Mesenchymal stem cell (in vitro differentiated cells and primary cell): ENCODE measurements at places on chromosomes 3 and 15.
A peak's percentile ranks its signal among the peaks of the same experiment; 100 is the strongest.

DNA sequence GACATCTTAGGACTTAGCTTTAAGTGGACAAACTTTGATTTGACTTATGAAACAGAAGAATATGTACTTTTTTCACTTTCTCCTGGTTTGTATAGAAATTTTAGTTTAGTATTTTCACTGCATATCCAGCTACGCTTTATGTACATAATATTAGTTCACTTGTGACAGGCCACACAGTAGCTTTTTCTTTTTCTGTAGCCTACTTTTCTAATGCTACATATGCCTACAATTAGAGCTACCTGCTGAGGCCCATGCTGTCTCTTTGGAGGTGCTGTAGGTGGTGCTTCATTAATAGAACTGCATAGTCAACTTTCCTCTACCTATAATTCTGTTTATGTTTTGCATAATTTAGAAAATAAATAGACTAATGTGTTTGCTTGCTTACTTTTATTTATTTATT, 191.6 kb downstream of the NLGN1 start:
- no peak for DNase-seq

GRCh38 chr15:71570736-71571135, 239.6 kb upstream of the NR2E3 start:
- DNase-seq, result no peak

GRCh38 chr3:135917076-135917475, 48.5 kb upstream of the PPP2R3A start:
- no peak for DNase-seq

- no peak for DNase-seq
These were observed 17.8 kb downstream of the ZBTB38 start for GRCh38 chr3:141386126-141386488.

DNA sequence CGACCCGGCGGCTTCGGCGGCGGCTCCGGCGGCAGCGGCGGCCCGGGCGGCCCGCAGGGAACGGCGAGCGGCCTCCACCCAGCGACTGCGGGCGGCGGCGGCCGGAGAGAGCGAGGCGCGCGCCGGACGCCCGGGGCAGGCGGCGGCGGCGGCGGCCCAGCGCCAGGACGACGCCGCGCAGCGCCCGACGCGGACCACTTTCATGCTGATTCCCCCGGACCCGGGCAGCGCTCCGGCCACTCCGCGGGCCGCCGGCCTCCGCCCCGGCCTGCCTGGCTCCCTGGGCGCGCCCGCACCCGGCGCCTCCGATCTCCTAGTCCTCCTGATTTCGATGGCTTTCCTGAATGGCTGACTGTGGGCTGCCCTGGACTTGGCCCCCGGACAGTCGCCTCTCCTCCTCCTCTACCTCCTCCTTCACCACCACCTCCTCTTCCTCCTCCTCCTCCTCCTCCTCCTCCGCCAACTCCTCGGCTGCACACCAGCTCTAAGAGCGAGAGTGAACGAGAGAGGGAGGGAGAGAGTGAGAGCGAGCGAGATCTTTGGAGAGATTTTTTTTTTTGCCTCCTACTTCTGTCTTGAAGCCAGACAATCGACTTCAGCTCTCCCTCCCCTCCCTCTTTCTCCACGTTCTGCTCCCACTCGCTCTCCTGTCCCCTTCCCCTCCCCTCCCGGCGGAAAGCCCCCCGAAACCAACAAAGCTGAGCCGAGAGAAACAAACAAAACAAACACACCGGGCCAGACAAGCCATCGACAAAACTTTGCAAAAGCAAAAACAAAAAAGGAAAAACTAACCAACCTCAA, 844 bp downstream of the NR2F2 start:
- peak; percentile 62 for DNase-seq

DNA sequence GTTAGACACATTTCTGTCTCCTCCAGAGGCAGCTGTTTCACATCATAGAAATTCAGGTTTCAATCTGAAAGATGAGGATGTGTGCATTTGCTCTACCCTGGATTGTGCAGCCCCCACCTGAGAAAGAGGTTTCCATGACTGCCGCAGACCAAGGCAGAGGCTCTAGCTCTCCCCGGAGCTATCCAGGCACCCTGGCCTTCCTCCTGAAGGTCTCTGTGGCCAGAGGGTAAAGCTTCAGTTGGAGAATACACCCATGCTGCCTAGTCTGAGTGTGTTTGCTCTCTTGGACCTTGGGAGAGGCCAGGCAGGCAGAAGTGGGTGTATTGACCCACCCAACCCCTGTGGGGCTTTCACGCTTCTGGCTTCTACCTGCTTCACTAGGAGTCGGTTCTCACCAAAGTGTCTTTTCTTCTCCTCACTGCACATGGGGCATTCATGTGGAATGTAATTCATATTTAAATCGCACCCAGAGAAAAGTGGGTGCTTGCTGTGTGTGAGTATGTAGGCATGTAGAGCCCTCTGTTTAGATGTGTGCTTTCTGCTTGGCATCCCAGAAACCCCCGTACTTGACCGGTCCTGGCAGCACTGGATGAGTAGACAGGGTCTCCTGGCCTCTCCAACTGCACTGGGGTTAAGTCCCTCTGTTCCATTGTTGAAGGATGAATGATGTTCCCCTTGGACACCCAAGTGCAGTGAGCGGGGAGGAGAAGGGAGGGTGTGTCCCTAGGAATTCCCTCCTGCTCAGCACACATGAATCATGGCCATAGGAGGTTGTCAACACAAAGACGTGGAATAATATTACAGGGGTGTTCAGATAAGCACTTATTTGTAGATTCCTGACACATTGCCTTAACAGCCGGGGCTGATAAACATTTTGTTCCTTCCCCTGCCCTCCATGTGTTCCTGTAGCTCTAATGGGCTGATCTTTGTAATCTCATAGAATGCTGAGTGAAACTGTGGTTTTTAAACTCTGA, 20.3 kb upstream of the RAB6B start:
- no peak for DNase-seq

GRCh38 chr15:87489902-87490665, 766.5 kb downstream of the NTRK3 start:
- peak; percentile 44 for DNase-seq

- peak; percentile 21 for DNase-seq
These were observed 20.2 kb downstream of the PAK6 start for GRCh38 chr15:40259021-40259420.

GRCh38 chr3:179981646-179982045, 55.1 kb downstream of the PEX5L start:
- DNase-seq, result no peak

- DNase-seq, result no peak
These were observed 88.3 kb downstream of the KLF15 start for GRCh38 chr3:126268866-126269265.

GRCh38 chr15:67907184-67907723, 67.4 kb upstream of the RNU6-1 start:
- DNase-seq, result no peak

- DNase-seq, result peak; percentile 40
These were observed 54.9 kb downstream of the DCUN1D1 start for GRCh38 chr3:182925330-182925943.

DNA sequence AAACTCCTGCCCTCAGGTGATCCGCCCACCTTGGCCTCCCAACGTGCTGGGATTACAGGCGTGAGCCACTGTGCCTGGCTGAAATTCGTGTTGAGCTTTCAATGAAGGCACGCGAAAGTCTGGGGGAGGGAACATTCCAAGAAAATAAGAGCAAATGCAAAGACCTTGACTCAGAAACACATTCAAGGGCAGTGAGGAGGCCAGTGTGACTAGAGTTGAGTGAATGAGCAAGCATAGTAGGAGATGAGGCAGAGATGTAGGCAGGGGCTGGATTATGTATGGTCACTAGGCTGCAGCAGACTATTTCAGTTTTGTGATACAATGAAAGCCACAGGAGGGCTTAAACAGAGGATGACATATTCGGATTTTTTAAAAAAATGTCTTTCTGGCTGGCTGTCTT, 67.0 kb downstream of the SCN11A start:
- no peak for DNase-seq

DNA sequence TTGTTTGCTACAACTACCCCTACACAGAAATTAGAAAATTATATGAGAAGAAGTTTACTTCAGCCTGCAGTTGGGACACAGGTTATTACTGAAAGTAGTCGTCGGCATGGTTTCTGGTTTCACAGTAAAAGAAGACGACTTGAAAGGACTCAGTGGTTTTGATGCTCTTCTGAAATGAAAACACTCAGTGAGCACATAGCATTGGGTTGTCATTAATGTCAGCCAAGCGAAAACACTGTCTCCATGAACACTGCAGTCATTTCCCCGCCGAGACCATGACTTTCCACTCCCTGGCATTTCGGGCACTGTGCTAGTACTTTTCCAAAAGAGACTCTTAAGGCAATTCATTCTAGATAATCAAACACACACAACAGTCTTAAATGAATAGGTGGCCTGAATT, 69.2 kb upstream of the ICE2 start:
- no peak for DNase-seq

- DNase-seq, result no peak
These were observed 54.3 kb upstream of the HACD2 start for GRCh38 chr3:123638936-123639689.

- no peak for DNase-seq
These were observed 209.0 kb downstream of the DOCK3 start for GRCh38 chr3:50883755-50884154.

DNA sequence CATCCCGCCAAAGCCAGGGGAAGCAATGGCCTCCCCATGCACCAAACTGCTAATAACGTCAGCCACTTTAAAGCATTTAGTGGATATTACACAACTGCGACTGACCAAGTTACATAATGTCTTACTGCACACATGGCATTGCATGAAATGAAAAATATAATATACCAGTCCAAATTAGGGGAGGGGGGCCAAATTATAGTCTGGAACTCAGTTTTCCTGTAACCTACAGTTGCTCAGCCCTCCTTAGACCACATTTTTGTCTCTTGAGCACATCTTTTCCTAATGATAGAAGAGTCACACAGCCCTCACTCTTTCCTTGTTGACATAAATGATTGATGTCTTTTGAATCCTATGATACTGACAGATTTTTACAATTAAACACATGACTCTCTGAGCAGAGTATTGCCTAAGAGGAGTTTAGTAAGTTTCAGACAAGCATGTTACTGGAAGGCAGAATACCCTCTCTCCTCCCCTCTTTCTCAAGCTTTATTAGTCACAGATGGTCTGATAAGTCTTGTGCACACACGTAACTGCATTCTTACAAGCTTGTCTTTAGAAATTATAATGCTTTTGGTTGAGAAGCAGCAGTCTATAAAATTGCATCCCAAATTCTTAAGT, 1.1 kb upstream of the PLD1 start:
- peak; percentile 99 for DNase-seq

DNA sequence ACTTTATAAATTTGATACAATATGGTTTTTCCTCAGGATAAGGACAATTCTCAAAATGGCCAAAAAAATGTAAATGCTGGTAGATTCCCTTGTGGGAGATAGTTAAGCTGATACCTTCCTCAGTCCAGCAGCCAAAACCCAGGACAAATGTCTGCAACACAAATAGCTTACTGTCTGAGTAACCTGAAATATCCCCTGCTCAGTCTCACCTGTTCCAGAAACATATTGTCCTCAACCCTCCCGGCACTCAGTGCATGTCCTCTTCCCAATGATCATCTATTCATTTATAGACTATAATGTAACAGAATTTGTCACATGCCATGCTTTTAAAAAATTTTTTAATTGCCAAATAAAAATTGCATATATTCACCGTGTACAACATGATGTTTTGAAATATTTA, 12.2 kb downstream of the RBSN start:
- no peak for DNase-seq
